ENCODE measurements at places on chromosomes 1 and 21.

DNA sequence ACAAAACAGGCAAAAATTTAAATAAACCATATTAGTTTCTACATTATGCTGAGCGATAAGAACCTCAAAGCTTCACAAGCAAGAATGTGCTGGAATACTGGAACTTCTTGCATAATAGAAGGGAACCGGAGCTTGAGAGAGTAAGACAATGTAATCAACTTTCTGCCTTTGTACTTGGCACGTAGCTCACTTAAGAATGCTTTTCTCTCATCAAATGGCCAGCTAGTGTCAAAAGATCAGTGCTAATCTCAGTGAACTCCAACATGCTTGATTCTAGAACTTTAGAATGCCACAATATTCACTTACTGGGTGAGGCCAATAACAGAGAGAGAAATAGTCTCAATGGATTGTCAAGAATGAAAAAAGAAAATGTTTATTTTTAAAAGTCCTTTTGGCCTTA, 486.1 kb upstream of the LRRC7 start:
- no peak for DNase-seq

- no peak for DNase-seq
Measured at GRCh38 chr1:112904071-112904830, 51.7 kb downstream of the SLC16A1 start.

DNA sequence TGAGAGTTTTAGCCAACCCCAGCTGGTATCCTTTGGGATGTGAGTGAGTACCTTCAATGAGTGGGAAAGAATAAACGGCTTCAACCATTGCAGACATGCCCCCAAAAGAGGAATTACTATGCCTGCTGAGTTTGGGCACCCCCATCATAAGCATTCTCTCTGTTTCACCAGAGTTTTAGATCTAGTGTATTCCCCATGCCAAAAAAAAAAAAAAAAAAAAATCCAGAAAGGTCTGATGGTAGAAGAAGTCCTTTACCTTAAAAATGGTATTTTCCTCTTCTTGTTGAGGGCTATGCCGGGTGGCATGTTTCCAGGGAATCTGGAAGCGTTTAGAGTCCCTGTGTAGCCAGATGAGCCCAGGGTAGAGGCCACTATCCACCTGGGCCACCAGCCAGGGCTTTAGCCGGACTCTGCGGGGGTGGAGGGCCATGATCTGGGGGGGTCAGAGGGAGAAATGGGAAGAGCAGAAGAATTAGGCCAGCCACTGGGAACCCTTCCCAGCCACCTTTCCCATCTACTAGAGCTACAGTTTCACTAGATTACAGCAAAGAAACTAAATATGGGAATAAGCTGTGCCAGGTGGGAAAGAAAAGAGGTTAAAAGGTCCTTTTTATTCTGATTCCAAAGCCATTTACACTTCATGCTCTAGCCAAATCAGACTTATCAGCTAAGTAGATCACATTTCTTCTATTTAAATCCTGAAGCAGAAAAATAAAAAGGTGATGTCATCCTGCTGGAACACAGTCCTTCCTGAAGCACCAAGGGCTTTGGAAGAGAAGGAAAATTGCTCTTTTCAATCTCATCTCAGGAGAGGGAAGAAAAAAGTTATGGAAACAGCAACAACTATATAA, 4.7 kb downstream of the IRF6 start:
- DNase-seq: no peak

DNA sequence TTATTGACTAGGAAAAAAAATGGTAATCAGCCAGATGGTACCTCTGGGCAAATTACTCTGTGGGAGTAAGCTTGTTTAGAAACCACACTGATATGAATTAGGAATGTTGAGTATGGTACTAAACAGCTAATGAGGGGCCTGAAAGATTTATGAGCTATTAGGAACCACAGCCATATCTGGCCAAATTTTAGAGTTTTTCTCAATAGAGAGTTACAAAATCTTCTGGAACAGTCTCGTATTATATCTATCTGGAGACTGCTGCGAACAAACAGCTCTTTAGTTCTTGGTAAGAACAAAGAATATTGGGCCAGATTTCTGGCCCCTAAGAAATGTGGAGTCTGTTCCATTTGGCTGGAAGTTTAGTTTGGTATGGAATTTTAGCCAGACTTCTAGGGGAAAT, 4.9 kb upstream of the PODN start:
- DNase-seq: no peak

DNA sequence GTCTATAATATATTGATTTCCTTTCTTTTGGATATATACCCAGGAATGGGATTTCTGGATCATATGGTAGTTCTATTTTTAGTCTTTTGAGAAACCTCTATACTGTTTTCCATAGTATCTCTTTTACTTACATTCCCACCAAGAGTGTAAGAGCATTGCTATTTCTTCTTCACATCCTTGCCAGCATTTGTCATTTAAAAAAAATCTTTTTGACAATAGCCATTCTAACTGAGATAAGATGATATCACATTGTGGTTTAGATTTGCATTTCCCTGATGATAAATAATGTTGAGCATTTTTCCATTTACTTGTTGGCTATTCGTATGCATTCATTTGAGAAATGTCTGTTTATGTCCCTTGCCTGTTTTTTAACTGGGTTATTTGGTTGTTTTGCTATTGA, 467.4 kb downstream of the COL11A1 start:
- no peak for DNase-seq

DNA sequence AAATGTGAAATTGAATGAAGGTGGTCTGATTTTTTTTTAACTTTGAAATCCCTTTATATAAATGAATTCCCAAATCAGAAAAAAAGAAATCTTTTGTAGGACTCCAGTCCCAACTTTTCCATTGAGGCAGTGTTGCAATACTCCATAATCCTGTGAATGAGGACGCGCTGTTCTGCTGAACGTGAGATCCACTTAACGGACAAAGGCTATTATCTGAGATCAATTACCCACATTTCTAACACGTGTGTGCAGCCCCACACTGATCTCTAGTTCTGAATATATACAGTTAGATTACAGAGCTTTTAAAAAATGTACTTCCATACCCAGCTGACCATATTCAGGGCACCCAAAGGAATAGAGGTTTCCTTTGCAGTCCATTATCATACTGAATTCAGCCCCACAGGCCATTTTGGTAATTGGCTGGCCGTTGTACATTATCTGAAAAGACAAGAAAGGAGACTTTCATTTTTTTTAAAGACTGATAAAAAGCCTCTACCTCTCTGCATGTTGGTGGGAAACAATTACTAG, 19.0 kb downstream of the RCC2 start:
- DNase-seq: no peak

DNA sequence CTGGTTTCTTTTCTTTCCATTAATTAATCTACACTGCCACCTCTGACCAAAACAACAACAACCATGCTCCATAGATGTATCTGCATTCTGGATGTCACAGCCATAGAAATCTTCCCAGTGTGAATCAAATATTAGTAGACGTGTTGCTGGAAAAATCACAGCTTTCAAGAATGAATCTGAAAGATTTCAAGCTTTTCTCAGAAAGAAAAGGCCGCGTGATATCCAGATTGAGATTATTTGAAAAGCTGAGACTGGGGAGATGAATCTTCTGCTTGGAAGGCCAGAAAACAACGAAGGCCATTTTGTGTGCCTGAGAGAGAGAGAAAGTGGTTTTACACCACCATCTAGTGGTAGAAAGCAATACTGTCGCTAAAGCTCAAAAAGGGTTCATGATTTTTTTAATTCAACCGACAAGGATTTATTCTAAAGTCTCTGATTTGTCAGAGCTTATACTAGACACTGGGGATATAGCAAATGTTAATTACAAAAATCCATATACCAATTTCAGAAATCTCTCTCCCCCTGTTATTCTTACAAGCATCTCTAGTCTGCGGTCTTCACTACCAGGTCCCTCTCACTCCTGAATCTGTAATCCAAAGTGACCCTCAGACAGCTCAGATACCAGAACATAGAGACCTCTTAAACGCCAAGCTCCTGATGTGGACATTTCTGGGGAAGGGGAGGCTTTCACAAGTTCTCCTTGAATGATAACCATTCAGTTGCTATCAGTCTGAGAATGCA, 87.5 kb upstream of the SGIP1 start:
- DNase-seq: peak; percentile 33

- DNase-seq: peak; percentile 58
Measured at GRCh38 chr1:161223805-161224694, 622 bp upstream of the APOA2 start.

- no peak for DNase-seq
Measured at GRCh38 chr1:157084720-157085119, 14.9 kb downstream of the ETV3L start.

- DNase-seq: no peak
Measured at GRCh38 chr21:15653710-15654109, 76.1 kb upstream of the USP25 start.

DNA sequence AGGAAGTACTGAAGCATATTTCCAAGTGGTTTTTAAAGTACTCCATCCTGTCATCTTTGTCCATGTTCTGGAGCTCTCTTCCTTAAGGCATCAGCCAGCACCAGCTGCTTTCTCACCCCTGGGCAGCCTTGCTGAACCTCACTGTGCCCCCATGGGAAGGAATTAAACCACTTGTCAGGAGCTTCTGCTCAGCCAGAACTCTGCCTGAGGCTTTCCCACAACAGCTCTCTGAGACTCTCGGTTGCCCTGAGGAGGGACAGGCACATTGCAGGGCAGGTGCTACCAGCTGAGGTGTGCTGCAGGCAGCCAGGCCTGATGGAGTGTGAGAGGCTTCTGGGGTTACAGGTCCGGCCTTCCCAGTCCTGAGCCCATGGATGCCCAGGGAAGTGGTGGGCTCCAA, 30.9 kb downstream of the FAM163A start:
- no peak for DNase-seq

GRCh38 chr1:220827445-220828178, 40.9 kb downstream of the MTARC1 start:
- no peak for DNase-seq

- DNase-seq: no peak
Measured at GRCh38 chr1:193404236-193404635, 217.8 kb upstream of the B3GALT2 start.

DNA sequence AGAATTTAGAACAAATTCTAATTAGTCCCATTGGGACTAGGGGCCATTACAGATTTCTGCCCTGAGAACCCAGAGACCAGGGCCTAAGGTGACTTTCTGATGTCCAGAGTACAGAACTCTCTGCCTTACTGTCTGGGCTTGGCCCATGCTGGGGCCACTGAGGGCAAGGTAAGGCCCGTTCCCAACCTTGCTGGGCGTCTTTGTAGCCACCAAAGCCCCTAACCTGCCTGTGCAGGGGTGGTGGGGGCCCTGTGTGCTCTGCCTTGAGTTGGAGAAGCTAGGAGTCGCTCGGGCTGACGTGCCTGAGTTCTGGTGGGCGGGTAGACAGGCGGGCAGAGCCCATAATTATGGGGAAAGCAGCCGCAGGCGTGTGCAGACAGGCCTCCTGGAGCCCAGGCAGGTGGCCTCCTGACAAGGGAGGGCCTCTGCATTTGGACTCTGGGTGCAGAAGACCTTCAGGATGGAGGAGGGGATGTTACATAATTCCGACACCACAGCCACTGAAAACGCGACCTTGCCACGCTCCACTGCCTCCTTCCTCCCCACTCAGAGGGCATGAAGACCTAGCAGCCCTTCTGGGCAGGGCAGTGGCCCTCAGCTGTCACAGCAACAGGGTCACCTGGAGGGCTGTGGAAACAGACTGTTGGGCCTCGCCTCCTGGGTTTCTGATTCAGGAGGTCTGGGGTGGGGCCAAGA, 239.9 kb upstream of the TMEM51 start:
- no peak for DNase-seq

DNA sequence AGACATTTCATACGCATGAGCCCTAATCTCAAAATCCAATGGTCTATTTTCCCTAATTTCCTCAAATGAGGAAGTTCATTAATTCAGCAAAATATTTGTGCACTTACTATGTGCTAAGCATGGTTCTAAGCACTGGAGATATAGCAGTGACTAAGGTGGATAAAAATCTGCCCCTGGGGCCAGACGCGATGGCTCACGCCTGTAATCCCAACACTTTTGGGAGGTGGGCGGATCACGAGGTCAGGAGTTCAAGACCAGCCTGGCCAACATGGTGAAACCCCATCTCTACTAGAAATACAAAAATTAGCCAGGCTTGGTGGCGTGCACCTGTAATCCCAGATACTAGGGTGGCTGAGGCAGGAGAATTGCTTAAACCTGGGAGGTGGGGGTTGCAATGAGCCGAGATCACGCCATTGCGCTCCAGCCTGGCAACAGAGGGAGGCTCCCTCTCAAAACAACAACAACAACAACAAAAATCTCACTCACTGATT, 4.3 kb upstream of the MIIP start:
- no peak for DNase-seq
